ENCODE measurements at places on chromosomes 11 and 22. TPM values are rescaled to one million over a fixed set of nuclear protein-coding genes. Genes with fewer than 3 reads are reported as not detected.

Gene OR52N4
- not detected for total RNA-seq

Gene PNPLA3
- 51.0 TPM for total RNA-seq

DNA sequence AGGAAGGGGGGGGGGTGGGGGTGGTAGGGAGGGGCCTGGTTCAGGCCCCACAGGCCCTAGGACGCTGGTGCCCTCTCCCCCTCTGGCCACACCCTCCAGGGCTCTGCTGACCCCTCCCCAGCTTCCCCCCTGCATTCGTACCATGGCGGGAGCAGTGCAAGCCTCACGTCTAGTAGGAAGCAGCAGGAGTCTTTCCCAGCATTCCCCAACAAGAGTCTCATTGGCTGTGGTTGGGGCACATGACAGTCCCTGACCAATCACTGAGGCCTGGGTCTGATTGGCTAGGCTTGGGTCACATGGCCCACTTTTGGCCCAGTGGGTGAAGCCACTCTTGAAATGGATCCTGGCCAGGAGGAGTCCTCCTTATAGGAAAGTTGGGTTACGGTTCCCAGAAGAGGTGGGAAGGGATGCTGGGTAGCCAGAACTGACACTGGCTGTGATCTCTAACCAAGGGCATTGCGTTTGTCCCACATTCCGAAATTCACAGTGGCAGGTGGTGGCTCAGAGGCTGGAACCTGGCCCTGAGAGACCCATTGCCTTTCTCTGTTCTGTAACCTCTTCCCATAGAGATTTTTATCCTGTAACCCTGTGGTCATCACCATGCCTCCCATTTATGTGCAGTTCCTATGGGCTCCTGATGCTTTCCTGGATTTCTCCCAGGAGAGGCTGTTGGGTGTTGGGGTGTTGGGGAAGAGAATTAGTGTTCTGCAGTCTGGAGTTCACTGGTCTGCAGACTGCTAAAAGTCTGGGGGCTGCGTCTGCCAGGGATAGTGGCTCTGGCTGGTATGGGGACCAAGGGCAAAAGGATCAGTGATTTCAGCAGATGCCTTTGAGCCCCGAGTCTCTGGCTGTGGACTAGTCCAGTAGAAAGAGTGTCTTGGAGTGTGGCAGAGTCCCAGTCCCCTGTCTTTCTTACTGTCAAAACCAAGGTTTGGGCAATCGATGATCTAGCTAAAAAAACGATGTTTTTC is 58.9 kb upstream of the MYEOV start:
- no peaks in the 10 kb centered on the region for H3K27me3 ChIP-seq
- no peaks in the 10 kb centered on the region for H3K36me3 ChIP-seq
- DNase-seq, result peak; percentile 30
- no peaks in the 10 kb centered on the region for H3K4me1 ChIP-seq
- H3K4me3 ChIP-seq, result no peak overlapping the region

DNA sequence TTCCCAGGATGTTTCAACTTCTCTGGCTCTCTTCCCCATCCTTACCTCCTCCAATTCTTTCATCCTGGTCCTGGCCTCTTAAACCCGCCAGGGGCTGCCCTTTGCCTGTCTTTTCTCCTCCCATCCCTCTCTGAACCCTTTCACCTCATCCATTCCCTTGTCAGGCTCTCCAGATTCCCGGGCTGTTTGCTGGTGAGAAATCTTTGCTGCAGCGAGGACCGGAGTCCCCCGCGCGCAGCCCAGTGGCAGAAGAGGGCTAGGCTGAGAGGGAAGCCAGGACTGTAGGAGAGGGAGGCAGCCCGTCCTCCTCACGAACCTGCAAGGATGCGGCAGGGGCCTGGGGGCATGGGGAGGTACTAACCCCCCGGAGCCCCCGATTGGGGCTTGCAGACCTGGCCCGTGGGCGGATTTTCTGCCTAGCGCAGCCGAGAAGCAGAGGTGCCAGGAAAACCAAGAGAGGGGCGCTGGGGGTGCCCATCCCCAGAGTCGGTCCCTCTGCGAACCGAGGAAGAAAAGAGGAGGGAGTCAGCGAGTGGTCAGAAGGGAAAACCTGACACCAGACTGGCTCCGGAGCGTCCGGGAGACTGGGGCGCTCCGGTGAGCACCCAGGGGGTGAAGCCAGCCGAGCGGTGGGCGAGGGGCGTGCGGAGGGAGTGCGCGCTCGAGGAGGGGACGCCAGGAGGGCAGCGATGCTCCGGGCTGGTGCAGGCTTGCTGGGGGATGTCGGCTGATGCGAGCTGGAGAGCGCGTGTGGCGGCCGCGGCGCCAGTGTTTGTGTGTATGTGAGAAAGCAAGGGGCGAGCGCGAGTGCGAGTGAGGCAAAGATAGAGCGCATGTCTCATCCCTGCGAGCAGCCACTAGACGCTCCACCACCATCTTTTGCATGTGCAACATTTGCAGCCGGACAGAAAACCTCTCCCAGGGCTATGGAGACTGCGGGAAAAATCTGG is at the start of gene GRIA4:
Gene GRIA4 (plus strand): TSS at position 242 of the 950 bp plus-strand sequence. CDS start 925 bp downstream, outside the sequence.
- H3K27me3 ChIP-seq, result peaks cover 56% of the 10 kb centered on the region
- peak within 1 kb of the TSS; percentile 81 for H3K4me3 ChIP-seq
- peak; percentile 86 for DNase-seq

Measured in endodermal cell (in vitro differentiated cells).